ENCODE measurements at places on chromosomes 7 and 10.

GRCh38 chr7:155213955-155214740 lies 83.5 kb upstream of the INSIG1 start:
- no peak overlapping the region for H3K27ac ChIP-seq
- H3K4me1 ChIP-seq = no peaks in the 10 kb centered on the region
- peak; percentile 19 for DNase-seq
- peaks cover 34% of the 10 kb centered on the region for H3K27me3 ChIP-seq
- H3K4me3 ChIP-seq = no peak overlapping the region

DNA sequence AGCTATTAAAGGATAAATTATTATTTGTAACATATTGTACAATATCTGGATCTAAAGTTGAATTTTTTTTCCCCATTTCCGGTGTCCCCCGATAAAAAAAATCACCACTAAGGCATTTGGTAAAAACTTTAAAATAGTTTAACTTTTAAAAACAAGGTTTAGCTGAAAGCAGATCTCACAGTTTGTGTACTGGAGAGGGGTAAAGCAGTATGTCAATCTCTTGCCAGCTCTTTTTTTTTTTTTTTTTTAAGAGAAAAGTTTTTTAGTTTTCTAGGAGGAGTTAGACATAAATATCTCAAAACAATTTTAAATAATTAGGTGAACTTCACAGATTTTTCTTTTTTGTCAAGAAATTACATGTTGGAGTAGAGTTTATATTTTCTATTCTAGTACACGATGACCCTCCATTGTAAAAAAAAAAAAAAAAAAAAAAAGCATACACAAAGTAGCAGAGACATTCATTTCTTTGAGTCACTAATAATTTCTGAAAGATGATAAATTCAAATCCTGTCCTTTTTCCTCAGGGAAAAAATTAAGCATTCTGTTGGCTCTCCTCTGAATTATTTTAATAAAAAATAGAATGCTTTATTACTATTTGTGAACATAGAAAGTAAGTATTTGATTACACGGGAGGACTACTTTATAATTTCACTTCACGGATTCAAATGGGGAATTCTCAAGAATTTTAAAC lies 1.9 kb upstream of the HBP1 start:
- H3K36me3 ChIP-seq = no peaks in the 10 kb centered on the region
- no peaks in the 10 kb centered on the region for H3K27me3 ChIP-seq
- no peak for DNase-seq
- peak overlapping the region; percentile 96 for H3K27ac ChIP-seq

DNA sequence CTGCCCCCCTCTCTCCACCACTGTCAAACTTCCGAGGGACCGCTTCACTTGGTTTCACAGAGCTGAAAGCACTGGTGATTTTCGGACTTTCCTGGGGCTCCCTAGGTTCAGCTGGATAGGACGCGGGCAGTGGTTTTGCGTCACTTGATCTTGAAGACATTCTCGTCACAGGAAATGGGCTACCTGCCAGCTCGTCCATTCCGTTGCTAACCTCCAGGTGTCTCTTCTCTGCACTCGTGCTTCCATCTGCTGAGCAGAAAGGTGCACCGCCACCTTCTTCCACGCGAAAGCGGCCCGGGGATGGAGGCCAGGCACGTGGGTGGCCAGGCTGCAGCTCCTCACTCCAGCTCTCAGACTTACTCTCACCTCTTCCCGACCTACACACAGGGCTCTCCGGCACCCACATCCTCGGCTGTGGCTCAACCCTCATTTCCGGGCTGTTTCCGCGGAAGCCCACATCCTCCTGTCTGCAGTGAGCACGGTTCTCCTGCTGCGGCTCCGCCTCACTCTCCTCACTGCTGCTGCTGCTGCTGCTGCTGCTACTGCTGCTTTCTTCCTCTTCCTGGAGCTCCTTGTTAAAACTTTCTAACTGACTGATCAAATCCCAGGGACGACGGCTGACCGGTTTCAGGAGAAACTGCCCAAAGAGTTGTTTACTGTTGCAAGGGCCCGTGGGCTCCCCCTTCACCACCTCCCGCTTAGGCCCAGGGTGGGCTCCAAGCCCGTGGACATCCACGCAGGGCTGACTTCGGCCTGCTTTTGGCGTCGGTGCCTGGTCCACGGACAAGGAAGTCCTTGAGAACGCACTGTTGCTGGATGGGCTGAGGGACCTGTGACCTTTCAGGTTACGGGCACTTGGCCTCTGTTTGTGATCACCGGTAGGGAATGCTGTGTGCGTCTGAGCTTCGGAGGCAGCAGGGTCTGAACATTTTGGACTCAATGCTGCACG lies 32.1 kb downstream of the JCAD start:
- peak overlapping the region; percentile 78 for H3K27ac ChIP-seq
- H3K4me1 ChIP-seq = peaks cover 47% of the 10 kb centered on the region
- H3K4me3 ChIP-seq = no peak overlapping the region
- H3K27me3 ChIP-seq = no peaks in the 10 kb centered on the region
- H3K36me3 ChIP-seq = peaks cover 6% of the 10 kb centered on the region
- DNase-seq = peak; percentile 63

DNA sequence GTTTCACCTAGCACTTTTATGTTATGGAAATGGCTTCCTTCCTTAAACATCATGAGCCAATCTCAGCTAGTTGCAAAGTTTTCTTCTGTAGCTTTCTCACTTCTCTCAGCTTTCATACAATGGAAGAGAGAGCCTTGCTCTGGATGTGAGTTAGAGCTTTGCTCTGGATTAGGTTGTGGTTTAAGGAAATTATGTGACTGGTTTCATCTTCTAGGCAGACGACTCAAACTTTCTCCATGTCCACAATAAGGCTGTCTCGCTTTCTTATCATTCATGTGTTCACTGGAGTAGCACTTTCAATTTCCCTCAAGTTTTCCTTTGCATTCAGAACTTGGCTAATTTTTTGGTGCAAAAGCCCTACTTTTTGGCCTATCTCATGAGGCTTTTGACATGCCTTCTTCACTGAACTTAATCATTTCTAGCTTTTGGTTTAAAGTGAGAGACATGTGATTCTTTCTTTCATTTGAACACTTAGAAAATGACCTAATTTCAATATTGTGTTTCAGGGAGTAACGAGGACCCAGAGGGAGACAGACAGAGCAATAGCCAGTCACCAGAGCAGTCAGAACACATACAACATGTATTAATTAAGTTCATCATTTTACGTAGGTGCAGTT lies 49.8 kb downstream of the CNOT4 start:
- H3K4me3 ChIP-seq = no peak overlapping the region
- no peaks in the 10 kb centered on the region for H3K36me3 ChIP-seq
- no peak overlapping the region for H3K27ac ChIP-seq
- peaks cover 6% of the 10 kb centered on the region for H3K4me1 ChIP-seq

DNA sequence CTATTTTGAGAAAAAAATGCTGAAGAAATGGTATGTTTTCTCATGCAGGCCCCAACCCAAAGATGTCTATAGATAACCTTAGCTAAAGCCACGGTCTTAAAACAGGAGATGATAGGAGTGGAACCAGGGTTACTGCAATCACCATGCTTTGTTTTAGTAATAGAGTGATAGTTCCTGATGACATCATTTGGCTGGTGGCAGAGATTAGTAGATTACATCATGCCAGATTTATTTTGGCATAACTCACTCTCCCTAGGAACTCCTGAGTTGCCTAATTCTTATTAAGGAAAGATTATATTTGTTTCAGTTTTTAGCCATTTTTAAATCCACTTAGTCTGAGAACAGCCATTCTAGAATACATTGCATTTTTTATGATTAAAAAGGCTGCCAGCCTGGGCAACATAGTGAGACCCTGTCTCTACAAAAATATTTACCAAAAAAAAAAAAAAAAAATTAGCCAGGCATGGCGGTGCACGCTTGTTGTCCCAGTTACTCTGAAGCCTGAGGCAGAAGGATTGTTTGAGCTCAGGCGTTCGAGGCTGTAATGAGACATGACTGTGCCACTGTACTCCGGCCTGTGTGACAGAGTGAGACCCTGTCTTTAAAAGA lies 17.8 kb downstream of the ENO4 start:
- no peak overlapping the region for H3K27ac ChIP-seq
- DNase-seq = no peak
- no peaks in the 10 kb centered on the region for H3K4me1 ChIP-seq
- no peak overlapping the region for H3K4me3 ChIP-seq
- H3K36me3 ChIP-seq = no peaks in the 10 kb centered on the region

DNA sequence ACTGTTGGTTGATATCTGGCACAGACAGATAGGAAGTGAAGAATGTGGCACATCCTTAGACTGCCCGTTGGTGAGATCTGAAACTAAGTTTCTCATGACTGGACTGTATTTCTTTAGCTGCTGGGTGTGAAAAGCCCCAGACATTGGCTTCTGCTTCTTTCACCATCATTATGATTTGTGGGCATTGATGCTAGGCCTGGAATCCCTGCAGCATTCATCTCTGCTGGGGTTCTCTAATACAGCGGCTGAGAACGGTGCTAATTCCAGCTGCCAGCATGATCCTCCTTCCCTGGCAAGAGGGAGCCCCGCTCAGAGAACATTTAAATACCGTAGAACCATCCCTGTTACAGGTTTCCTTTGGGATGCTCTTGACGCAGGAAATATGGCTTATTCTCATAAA lies 26.2 kb downstream of the RBM20 start:
- no peaks in the 10 kb centered on the region for H3K27me3 ChIP-seq
- DNase-seq = no peak
- peak overlapping the region; percentile 12 for H3K27ac ChIP-seq
- peaks cover 77% of the 10 kb centered on the region for H3K4me1 ChIP-seq

DNA sequence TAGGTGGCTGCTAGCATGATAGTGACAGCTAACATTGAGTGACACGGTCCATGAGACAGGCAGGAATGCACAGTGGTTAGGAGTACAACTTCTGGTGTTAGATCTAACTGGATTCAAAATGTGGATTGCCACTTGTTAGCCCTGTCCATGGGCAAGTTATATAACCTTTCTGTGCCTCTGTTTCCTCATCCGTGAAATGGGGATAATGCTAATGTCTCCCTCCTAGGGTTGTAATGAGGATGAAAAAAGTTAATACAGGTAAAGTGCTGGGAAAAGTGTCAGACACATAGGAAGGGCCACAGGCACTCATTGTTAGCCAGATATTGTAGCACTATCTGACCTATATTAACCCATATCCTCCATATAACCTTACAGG lies 41.8 kb downstream of the TACR2 start:
- H3K36me3 ChIP-seq = peaks cover 45% of the 10 kb centered on the region
- H3K4me1 ChIP-seq = peaks cover 36% of the 10 kb centered on the region
- no peaks in the 10 kb centered on the region for H3K27me3 ChIP-seq
- H3K4me3 ChIP-seq = no peak overlapping the region

DNA sequence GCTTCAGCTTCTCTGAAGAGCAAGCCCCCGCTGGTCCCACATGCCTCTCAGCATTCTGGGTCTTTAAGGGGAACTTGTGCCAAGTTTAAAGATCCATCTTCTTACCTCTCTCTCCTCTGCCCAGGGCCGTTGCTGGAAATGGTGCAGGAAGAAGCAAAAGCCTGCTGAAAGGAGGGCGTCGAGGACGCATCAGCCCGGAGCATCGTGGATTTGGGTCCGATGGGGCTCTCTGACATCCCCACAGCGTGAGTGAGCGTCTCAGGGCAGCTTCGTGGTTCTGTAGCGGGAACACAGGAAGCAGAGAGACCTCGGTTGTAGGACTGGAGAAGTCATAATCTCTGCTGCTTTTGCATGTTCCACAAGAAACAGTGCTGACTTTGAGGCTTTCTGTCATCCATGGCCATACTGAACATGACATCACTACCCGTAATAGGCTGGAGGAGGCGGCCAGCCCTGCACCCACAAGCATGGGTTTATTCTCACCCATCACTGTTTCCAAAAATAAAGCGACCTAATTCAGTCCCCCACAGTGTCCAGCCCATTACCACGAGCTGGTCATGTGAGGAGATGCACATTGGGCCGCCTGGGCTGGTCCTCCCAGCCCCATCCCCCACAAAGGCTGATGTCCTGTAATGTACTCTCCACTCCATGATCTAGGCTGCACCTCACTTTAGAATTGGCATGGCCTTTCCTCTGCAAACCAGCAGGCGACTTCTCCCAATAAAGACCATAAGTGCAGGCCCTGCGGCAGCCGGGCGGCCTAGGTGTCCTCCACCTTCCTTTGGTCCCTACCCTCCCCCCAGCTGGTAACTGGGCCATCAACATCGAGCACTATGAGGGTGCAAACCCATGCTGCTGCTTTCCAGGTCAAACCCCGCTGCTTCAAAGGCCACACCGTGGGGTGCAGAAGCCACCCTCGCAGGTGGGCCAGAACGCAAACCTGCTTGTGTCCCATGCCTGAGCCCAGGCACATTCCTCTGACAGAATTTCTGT lies 276.9 kb downstream of the TNS3 start:
- peaks cover 49% of the 10 kb centered on the region for H3K36me3 ChIP-seq
- peak; percentile 54 for DNase-seq
- no peak overlapping the region for H3K4me3 ChIP-seq
- peaks cover 34% of the 10 kb centered on the region for H3K4me1 ChIP-seq
- no peaks in the 10 kb centered on the region for H3K27me3 ChIP-seq

GRCh38 chr10:21637795-21638194 lies 103.8 kb downstream of the MLLT10 start:
- no peaks in the 10 kb centered on the region for H3K27me3 ChIP-seq
- H3K36me3 ChIP-seq = no peaks in the 10 kb centered on the region
- H3K4me1 ChIP-seq = no peaks in the 10 kb centered on the region
- DNase-seq = no peak
- no peak overlapping the region for H3K27ac ChIP-seq

GRCh38 chr7:133773601-133774000 lies 353.5 kb upstream of the LRGUK start:
- DNase-seq = no peak
- H3K4me1 ChIP-seq = no peaks in the 10 kb centered on the region
- no peaks in the 10 kb centered on the region for H3K27me3 ChIP-seq
- no peaks in the 10 kb centered on the region for H3K36me3 ChIP-seq

DNA sequence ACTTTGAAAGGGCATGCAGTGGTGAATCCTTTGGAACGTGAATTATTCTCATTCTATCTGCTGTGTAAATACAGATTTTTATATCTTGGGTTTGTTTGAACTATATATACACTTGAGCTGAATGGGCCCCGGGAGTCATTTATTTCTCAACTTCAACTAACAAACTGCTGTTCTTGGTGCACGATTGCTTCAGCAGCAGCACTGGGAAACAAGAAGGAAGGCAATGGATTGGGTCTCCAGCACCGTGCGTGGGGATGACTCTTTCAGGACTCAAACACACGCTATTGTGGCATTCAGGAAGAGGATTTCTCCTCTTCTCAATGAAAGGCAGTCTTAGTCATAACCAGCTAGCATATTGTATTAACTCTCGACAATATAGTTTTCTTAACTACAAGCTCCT lies 226.0 kb upstream of the NFE2L3 start:
- DNase-seq = no peak
- no peak overlapping the region for H3K4me3 ChIP-seq
- no peaks in the 10 kb centered on the region for H3K4me1 ChIP-seq
- H3K27ac ChIP-seq = no peak overlapping the region

- H3K27ac ChIP-seq = no peak overlapping the region
- H3K36me3 ChIP-seq = no peaks in the 10 kb centered on the region
- no peaks in the 10 kb centered on the region for H3K27me3 ChIP-seq
- H3K4me3 ChIP-seq = no peak overlapping the region
- no peak for DNase-seq
- H3K4me1 ChIP-seq = no peaks in the 10 kb centered on the region
Observed at GRCh38 chr7:70799841-70800405, 332.0 kb upstream of the GALNT17 start.

GRCh38 chr10:92692697-92693533 lies 3.2 kb downstream of the HHEX start:
- DNase-seq = no peak
- peaks cover 5% of the 10 kb centered on the region for H3K4me1 ChIP-seq
- H3K27me3 ChIP-seq = peaks cover 41% of the 10 kb centered on the region
- H3K27ac ChIP-seq = no peak overlapping the region
- peaks cover 32% of the 10 kb centered on the region for H3K36me3 ChIP-seq
- no peak overlapping the region for H3K4me3 ChIP-seq

GRCh38 chr7:101817471-101818286 lies at the start of gene CUX1:
CUX1 (plus strand) TSS chr7:101817626; CDS start chr7:101817640, 14 bp downstream.
- no peaks in the 10 kb centered on the region for H3K27me3 ChIP-seq
- peak within 1 kb of the TSS; percentile 59 for H3K4me3 ChIP-seq
- DNase-seq = no peak
